ENCODE measurements at places on chromosomes 6 and 20. TPM values are rescaled to one million over a fixed set of nuclear protein-coding genes. Genes with fewer than 3 reads are reported as not detected.

HLA-DOA gene
- not detected for total RNA-seq

PHACTR3 gene
- not detected for total RNA-seq

PHACTR2 gene
- total RNA-seq, result 51.2 TPM

FAM50B gene
- 6.8 TPM for total RNA-seq

PTGIS gene
- total RNA-seq, result 1.2 TPM

HLA-DQB1 gene
- total RNA-seq, result not detected

PDE10A gene
- 15.8 TPM for total RNA-seq

MLIP gene
- total RNA-seq, result 18.3 TPM

PLN gene
- 0.10 TPM for total RNA-seq

FNDC1 gene
- 0.16 TPM for total RNA-seq

CD24 gene
- total RNA-seq, result 337 TPM

ASXL1 gene
- 29.9 TPM for total RNA-seq

MUC22 gene
- not detected for total RNA-seq

MCHR2 gene
- total RNA-seq, result not detected

NRSN2 gene
- total RNA-seq, result 38.2 TPM

CTCFL gene
- total RNA-seq, result not detected

ATP5F1E gene
- total RNA-seq, result 29.0 TPM

LCA5 gene
- total RNA-seq, result 9.0 TPM

SLC22A2 gene
- total RNA-seq, result not detected

SPATS1 gene
- total RNA-seq, result not detected

UBD gene
- total RNA-seq, result not detected

VNN1 gene
- 2.7 TPM for total RNA-seq

ARMC2 gene
- 2.3 TPM for total RNA-seq

KIF25 gene
- not detected for total RNA-seq

DLL1 gene
- 71.8 TPM for total RNA-seq

PNLDC1 gene
- total RNA-seq, result not detected

SMLR1 gene
- total RNA-seq, result not detected

MOG gene
- total RNA-seq, result not detected

HLA-DQB2 gene
- not detected for total RNA-seq

DEFB113 gene
- total RNA-seq, result not detected

GSTA3 gene
- not detected for total RNA-seq

RIMS4 gene
- total RNA-seq, result not detected

EPPIN gene
- total RNA-seq, result not detected

C20orf204 gene
- total RNA-seq, result 0.47 TPM

DAAM2 gene
- 20.1 TPM for total RNA-seq

MEI4 gene
- not detected for total RNA-seq

PAX1 gene
- not detected for total RNA-seq

TBPL1 gene
- total RNA-seq, result 17.4 TPM

FUT9 gene
- not detected for total RNA-seq

PIGU gene
- total RNA-seq, result 27.0 TPM

C6orf58 gene
- not detected for total RNA-seq

SIRT5 gene
- 5.7 TPM for total RNA-seq

CYP21A2 gene
- not detected for total RNA-seq

OLIG3 gene
- not detected for total RNA-seq

PNPLA1 gene
- total RNA-seq, result not detected

SLPI gene
- not detected for total RNA-seq

HMGA1 gene
- total RNA-seq, result 30.4 TPM

SLC22A23 gene
- total RNA-seq, result 4.0 TPM

SALL4 gene
- total RNA-seq, result not detected

BPI gene
- not detected for total RNA-seq

THEMIS gene
- total RNA-seq, result not detected

PTK6 gene
- total RNA-seq, result 5.2 TPM

MAPK13 gene
- 0.62 TPM for total RNA-seq

EYA4 gene
- 18.5 TPM for total RNA-seq

ENPP3 gene
- total RNA-seq, result 0.05 TPM

HLA-DRB1 gene
- 0.21 TPM for total RNA-seq

All from myocyte (in vitro differentiated cells).